ENCODE measurements at places on chromosomes 5 and 9.

DNA sequence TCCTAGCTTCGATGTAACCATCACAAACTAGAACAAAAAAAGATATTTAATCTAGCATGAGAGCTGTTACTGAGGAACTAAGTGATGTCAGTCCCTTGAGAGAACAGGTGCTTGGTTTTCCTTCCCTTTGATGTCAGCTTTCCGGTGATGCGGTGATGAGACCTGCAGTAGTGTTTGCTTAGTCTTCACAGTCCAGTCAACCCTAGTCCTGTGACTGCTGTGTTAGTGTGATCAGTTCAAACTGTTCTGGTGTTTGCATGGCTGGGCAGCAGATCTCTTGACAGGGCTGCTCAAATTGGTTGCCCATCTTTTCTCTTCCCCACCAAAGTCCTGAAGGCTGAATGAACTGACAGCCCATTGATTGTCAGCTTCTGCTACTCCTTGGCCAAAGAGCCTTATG lies 608.6 kb upstream of the DAB2 start:
- no peak for DNase-seq

DNA sequence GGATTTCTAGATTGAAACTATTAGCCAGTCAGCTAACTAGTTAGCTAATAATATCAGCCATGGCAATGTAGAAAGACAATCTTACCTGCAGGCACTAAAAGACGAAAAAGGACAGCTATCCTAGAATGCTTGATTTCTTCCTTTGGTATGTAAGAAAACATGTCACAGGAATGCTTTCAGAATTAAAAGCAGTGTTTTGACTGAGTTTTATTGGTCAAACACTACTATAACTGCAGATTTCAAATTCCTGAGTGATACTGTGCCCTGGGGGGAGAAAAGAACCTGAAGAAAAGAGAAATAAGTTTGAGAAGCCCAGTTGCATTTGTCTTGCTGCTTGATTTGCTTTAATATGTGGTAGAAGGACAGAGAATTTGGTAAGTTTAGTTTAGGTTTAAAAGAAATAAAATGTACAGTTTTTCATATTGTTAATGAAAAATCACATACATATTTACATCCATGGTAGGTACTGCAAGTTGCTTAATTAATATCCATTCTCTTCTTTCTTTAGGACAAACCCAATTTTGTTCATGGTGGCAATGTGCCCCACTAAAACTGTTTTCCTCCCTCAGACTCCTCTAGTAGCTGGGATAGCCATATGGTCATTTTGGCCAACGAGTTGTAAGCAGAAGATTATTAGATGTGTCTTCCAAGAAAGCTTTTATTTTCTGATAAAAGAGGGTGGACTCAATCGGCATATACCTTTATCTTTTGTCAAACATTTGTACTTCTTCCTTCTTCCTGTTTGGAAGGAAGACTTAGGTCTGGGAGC lies 4.3 kb upstream of the FAM169A start:
- no peak for DNase-seq

DNA sequence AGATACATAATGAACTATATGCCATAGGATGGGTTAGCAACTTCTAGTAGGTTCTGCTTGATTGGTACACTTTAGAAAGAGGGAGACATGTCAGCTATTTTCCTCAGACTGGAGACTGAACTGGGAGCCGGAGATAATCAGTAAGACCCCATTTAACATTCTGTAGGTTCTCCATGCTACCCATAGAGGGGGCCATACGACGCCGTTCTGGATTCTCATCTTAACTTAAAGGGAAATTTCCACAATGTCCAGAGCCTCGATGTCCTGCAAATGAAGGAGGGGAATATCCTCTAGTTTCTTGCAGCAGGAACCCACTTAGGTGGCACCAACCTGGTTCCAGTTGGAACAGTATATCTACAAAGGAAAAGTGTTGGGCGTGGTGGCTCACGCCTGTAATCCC lies 22.3 kb upstream of the NPM1 start:
- DNase-seq, result no peak

GRCh38 chr5:141420855-141421488 lies at the start of gene PCDHGA11:
Gene PCDHGA11 (plus strand): TSS chr5:141421051. CDS start chr5:141421228, 177 bp downstream.
- no peak for DNase-seq

- no peak for DNase-seq
Measured at GRCh38 chr9:113461943-113462342, 1.6 kb upstream of the RGS3 start.

DNA sequence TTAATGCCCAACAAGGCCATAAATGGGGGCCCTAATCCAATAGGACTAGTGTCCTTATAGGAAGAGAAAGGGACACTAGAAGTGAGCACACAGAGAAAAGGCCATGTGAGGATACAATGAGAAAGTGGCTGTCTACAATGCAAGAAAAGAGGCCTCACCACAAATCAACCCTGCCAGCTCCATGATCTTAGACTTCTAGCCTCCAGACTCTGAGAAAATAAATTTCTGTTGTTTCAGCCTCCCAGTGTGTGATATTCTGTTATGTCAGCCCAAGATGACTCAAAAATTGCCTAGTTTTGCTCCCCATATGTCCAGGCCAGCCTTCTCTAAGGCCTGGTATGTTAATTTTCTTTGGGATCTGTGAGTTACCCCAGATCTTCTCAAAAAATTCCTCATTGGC lies 32.3 kb upstream of the HTR4 start:
- no peak for DNase-seq

DNA sequence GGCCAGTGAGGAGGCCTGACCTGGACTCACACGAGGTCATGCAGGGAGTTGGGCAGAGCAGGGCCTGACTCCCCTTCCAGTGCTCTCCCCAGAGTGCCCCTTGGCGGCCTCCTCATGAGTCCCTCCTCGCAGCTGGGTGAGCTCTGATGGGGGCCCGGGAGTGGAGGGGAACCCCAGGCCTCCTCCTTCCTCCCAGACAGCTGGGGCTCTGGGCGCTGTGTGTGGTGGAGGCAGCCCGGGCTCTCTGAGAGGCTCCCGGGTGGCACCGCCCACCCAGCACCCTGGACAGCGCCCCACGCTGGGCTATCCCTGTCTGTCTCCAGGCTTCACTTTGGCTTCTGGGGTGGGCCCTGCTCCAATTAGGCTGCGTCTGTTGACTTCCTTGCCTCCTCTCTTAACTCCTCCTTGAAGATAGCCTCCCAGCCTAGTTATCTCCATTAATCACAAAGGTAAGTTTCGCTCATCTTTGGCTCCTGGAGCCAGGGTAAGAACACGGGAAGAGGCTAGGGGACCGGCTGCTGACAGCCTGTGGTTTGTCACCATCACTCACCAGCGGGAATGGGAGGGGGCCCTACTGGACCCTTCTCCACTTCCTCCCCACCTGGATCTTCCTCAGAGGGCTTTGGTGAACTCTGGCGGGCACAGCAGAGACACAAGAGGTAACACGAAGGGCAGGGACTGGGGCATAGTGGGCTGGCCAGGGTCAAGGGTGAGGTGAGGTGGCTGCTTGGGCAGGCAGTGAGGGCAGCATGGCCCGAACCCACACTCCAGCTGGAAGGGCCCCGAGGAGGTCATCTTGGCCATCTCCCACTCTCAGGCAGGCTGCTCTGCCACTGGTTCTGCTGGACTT lies 13.1 kb downstream of the PSD2 start:
- DNase-seq, result no peak

- DNase-seq, result no peak
Measured at GRCh38 chr5:59055745-59056448, 473.0 kb downstream of the RAB3C start.

- DNase-seq, result no peak
Measured at GRCh38 chr9:16729651-16730050, 140.8 kb downstream of the BNC2 start.

- DNase-seq, result no peak
Measured at GRCh38 chr5:17075236-17075635, 139.1 kb upstream of the MYO10 start.

- no peak for DNase-seq
Measured at GRCh38 chr9:13502484-13502883, 223.0 kb upstream of the MPDZ start.

GRCh38 chr9:121929893-121930875 lies 162.9 kb downstream of the TTLL11 start:
- no peak for DNase-seq

DNA sequence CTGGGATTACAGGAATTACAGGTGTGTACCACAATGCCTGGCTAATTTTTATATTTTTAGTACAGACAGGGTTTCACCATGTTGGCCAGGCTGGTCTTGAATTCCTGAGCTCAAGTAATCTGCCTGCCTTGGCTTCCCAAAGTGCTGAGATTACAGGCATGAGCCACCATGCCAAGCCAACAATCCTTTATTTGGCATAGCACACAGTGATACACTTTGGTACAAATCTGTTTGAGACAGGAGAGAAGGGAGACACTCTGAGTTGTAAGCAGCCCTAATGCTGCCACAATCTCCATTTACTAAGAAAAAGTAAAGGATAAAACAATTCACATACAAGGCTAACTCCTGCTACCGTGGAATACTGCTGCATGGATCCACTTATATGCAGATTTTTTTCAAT lies 177.8 kb downstream of the RAPGEF6 start:
- no peak for DNase-seq

- no peak for DNase-seq
Measured at GRCh38 chr5:124193371-124193789, 553.1 kb downstream of the ZNF608 start.

DNA sequence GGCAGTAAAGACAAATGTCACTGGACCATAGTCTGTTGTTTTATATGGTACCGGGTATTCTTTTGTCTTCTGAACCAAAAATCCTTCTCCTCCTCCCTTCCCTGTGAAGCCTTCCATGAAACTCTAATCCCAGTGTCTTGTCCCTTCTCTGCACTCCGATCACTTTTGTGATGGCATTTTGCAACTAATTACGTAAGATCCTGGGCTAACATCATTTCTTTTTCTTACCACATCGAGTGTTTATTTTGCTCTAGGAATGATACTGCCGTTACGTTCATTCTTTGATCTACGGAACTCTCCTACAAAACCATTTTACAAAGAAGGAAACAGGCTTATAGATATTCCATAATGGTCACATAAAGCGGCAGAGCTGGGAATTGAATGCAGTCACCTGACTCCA lies 33.7 kb downstream of the SNX18 start:
- DNase-seq, result no peak

- DNase-seq, result no peak
Measured at GRCh38 chr5:176550275-176550831, 1.2 kb downstream of the CDHR2 start.

- DNase-seq, result no peak
Measured at GRCh38 chr5:127404190-127404589, 113.2 kb upstream of the PRRC1 start.
